ENCODE measurements at places on chromosomes 2 and 18.

DNA sequence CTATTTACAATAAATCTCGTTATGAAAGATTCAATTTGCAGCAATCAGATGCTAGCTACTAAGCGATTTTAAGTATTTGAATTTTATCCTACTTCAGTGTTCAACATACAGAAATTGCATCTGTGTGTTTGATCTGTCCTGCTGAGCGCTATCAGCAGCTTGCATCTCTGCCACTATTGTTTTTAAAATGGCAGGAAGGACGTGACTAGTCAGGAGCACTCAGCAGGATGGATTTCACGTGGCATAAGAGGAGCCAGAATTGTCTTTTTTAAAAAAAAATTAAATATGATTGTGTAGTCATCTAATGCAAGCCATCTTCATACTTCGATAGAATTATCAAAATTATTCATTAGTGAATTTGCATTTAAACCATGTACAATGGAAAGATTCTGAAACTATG is 2.8 kb upstream of the KLHL14 start:
- DNase-seq = no peak

GRCh38 chr2:96848264-96848663 is 4.4 kb upstream of the ANKRD23 start:
- no peak for DNase-seq

- DNase-seq = no peak
Observed at GRCh38 chr2:234348081-234348480, 148.8 kb downstream of the ARL4C start.

GRCh38 chr2:11867926-11868325 is 121.5 kb downstream of the LPIN1 start:
- DNase-seq = no peak

DNA sequence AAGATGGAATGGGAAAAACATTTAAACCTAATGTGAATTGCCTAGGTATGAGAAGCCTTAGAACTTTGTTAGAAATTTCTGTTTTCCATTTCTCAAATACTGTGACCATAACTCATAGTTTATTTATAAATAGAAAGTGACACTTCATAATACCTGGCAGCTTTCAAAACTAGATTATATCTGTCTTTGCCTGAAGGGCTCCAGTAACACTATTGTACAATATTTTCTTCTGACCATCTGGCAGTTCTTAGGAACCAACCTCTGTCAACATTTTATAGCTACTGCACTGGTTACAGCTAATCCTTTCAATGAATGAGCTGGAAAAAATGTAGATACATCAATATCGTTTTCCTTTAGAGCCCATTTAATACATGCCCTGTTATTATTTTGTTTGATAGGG is 237.4 kb downstream of the CAMKMT start:
- DNase-seq = no peak

- DNase-seq = no peak
Observed at GRCh38 chr2:197871780-197872456, 67.5 kb downstream of the PLCL1 start.

DNA sequence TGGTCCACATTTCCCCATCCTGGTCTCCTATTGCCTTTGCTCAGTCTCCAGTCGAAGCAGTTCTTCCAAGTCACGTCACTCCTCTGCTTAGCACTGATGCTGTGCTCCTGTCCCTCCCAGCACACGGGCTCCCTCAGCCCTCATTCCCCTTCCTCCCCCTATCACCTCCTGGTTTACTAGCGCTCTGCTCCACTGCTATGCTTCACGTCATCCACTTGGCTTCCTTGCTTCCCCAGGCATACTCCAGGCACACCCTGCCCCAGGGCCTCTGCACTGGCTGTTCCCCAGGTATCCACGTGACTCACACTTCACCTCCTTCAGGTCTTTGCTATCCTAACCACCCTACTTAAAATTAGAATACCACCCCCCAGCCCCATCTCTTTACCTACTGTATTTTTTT is 269.3 kb downstream of the GLI2 start:
- DNase-seq = no peak

GRCh38 chr18:9911226-9911625 is 2.6 kb upstream of the VAPA start:
- DNase-seq = no peak

DNA sequence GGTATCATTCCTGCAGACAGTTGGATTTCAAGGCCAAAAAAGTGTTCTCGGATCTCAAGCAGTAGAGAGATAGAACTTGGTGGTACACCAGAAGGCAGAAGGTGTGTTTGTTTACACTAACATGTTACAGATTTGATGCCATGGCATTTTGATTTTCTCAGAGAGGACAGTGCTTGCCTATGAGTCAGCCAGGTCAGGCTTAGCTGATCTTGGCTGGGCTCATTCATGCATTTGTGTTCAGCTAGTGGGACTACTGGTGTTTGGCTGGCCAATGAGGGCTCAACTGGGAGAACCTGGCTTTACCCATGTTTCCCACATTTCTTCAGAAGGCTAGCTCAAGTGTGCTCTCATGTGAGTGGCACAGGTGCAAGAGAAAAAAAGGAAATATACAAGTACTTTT is 162.0 kb downstream of the C1D start:
- DNase-seq = no peak

GRCh38 chr2:23456881-23457760 is 72.1 kb downstream of the KLHL29 start:
- no peak for DNase-seq

GRCh38 chr18:28123401-28124030 is 53.4 kb downstream of the CDH2 start:
- no peak for DNase-seq

GRCh38 chr2:219025637-219026585 is 15.4 kb downstream of the CFAP65 start:
- no peak for DNase-seq

DNA sequence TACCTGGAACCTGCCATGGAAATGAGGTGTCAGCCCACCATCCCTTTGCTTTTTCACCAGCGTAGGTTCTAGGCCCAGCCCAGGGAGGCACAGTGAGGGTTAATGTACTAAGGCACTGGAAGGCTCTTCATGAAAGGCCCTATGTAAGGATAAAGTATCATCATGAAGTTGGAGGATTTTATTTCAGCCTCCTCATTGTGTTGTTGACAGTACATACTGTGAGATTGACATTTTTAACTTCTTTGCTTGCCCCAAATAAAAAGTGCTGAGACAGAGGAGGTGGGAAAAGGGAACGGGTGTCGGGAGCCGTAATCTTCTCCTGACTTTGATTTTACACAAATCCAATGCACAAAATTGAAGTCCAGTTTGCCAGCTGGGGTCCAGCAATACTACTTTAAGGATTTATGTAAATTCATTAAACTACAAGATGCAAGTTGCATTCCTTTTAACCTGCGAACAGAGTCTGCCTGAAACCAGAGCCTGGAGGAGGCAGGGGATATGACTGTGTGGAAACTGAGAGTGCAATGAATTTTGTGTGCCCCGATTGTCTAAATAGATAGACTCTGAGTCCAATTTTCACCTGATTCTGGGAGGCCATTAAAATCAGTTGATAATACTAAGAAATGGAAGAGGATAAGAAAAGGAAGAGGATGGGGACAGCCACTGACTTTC is 5.4 kb upstream of the NCKAP5 start:
- no peak for DNase-seq

DNA sequence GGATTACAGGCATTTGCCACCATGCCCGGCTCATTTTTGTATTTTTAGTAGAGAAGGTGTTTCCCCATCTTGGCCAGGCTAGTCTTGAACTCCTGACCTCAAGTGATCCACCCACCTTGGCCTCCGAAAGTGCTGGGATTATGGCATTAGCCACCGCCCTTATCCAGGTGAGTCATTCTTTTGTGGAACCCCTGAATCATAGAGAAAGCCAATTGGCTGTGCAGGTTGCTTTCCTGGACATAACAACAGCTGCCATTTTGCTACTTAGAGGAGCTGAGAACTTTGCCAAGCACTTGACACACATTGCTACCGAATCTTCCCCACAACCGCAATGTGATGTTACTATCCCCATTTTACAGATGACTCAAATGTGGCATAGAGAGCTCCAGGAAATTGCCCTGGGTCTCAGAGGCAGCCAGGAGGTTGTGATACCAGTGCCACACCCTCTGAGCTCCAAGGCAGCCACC is 36.0 kb downstream of the SETBP1 start:
- DNase-seq = no peak

DNA sequence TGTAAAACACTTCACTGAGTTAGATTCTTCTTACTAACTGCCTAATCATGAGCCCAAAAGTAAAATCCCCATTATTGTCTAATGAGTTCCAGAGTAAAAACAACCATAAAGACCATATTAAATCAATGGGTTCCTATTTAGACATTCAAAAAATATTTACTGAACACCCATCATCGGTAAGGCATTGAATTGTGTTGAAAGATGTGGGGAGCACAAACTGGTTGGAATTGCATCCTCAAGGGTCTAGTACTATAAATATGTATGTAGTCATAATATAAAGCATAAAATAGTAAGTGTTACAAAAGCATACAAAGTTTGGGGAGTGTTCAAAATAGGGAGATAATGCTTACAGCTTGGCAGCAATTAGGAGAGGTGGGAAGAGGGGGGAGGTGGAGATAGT is 3.0 kb upstream of the MARCHF4 start:
- no peak for DNase-seq

GRCh38 chr2:1553671-1554295 is 140.5 kb downstream of the TPO start:
- DNase-seq = no peak

DNA sequence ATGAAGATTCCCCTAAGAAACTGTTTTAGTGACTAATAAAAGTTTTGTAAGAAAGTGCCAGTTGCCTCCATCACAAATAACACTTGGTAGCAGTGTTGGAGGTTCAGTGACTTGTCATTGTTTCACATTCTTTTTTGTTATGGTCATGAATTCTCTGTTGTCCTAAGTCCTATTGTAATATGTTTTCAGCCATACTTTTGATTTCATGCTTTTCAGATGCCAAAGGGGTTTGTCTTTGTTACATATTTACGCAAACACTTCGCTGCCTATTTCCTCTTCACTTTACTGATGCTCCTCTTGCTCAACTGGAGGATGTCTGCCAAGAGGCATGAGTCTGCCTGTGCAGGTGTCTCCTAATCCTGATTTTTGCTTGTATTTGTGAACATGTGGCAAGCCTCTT is 66.6 kb downstream of the PHLPP1 start:
- no peak for DNase-seq

DNA sequence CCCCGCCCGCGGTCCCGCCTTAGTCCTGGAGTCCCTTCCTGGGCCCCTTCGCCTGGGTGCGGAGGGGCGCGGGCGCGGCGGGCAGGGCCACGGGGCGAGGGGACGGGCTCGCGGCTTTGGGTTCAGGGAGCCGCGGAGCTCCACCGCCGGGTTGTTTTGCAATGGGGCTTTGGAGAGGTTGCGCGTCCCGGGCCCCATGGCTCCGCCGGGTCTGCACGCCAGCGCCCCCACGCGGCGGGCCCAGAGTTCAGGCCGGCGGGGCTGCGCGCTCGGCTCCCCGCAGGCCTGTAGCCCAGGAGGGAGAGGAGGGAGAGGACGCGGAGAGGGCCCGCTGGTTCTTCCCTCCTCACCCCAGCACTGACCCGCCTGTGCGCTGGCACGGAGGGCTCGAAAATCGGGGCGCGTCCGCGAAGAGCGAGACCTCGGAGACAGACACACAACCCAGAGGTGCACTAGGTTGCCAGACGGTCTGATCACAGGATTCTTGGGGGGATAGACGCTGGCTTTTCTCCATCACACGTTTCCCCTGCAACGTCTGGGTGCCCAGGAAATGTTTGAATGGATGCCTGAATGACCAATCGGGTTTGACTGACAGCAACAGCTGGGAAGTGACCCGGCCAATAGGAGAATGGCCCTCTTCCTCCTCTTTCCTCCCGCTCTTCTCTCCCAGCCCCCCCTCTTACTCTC is 4.9 kb upstream of the SIX2 start:
- DNase-seq = no peak

- DNase-seq = no peak
Observed at GRCh38 chr2:147760984-147761383, 83.8 kb upstream of the ACVR2A start.

- no peak for DNase-seq
Observed at GRCh38 chr18:66344227-66344626, 259.7 kb downstream of the CDH19 start.

DNA sequence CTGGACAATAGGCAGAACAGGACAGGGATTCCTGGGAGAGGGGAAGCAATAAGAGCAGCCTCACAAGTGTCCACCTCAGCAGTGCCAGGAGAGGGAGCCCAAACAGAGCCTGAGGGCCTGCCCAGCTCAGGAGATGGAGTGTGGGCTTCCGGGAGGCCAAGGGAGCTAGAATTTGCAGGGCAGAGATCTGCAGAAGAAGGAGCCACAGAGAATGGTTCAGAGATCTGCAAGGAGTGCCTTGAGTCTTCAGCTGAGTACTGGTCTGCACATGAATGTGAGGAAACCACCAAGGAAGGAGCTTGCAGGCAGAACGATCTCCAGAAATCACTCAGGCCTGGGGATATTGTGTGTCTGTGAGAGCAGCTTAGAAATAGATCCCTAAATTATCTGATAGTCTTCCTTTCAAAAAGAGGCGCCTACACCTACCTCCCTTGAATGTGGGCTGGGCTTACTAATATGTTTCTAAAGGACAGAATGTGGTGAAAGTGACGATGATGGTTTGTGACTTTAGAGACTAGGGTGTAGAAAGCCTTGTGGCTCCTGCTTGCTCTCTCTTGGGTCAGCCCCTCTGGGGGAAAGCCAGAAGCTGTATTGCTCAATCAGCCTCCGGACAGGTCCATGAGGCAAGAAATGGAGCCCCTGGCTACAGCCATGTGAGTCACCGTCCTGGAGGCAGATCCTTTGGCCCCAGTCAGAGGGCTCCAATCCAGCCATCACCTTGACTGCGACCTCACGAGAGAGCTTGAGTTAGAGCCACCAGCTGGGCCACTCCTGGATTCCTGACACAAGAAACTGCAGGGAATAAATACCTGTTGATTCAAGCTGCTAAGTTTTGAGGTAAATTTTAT is 7.6 kb upstream of the LPIN1 start:
- no peak for DNase-seq

GRCh38 chr2:222561817-222562645 is 93.9 kb downstream of the FARSB start:
- no peak for DNase-seq

DNA sequence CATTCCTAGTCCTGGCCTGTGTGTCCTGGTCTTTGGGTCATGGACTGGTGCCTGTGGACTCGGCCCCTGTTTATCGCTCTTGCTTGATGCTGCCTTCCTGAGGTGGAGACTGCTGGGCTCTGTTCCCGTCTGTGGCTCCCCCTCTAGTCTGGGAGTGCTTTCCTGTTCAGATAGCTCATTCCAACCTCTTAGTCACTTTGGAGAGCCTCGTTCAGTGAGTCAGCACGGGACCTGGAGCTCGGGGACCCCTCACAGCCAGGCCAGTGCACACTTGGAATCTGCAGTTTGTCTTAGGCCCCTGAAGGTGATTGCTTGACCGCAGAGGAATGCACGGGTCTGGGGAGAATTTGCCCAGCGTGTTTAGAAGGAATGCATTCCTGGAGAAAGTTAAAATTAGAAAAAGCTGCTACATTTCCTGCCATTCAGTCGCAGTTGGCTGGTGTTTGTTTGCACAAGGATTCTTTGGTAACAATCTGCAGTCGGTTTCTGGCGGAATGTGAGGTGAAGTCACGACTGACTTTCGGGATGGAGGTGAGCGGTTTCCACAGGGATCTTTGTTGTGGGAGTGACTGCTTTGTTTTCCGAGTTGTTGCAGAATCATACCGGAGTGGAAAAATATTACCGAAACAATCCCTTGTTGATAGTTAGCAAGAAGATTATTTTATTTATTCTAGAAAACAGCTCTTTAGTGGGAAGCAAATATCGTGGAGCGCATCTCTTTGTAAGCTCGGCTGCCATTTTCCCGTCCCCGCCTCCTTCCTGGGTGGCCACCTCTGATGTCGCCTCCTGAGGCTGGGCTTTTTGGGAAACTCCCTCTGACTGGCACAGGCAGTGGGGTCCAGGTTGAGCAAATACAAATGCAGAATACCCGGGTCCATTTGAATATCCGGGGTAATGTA is 29.6 kb downstream of the SH3BP4 start:
- no peak for DNase-seq
